ENCODE measurements at places on chromosomes 1 and 21.

- no peak for DNase-seq
These were observed 114.6 kb upstream of the DUSP10 start for GRCh38 chr1:221856228-221857093.

- no peak for DNase-seq
These were observed 17.7 kb upstream of the KLHDC8A start for GRCh38 chr1:205374210-205375078.

DNA sequence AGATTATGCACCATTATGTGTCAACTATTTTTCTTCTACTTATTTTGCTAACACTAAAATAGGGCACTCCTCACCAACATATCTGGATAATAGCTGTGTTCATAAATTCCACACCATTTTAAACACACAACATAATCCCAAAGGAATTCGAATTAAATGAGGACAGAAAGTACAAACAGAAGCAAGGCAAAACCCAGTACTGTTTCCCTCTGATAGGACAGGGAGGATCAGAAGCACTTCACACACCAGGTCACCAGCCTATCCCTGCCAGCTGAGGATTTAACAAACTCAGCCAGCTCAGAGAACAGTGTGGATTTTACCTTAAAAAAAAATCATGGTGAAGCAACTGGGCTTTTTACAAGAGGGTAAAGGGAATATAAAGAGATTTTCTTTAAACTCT, 20.0 kb downstream of the CRYZ start:
- DNase-seq = no peak

DNA sequence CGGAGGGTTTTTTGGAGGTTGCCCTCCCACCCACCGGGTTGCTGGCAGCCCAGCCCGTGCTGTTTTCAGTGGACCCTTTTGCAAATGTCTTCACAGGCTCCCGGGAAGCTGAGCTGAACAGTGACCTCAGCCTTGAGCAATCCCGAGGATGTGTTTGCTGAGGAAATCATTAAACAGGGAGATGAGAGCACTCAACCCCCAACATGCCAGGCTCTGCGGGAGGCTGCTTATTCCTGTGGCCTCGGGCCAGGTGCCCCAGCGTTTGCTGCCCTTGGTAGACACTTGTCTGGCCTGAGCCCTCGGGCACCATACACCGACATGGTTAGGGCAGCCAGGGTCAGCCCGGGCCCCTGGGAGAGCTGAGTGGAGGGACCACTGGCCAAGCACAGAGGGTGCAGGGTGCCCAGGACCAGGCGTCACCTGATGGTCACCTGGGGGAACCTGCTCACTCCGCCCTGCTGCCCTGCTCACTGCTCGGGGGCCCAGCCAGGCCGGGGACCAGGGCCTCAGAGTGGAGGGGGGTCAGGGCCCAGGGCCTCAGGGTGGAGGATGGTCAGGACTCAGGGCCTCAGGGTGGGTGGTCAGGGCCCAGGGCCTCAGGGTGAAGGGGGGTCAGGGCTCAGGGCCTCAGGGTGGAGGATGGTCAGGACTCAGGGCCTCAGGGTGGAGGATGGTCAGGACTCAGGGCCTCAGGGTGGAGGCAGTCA, 42.5 kb upstream of the POFUT2 start:
- DNase-seq = no peak

- DNase-seq = no peak
These were observed 140.9 kb downstream of the ACTL8 start for GRCh38 chr1:17895986-17896385.

DNA sequence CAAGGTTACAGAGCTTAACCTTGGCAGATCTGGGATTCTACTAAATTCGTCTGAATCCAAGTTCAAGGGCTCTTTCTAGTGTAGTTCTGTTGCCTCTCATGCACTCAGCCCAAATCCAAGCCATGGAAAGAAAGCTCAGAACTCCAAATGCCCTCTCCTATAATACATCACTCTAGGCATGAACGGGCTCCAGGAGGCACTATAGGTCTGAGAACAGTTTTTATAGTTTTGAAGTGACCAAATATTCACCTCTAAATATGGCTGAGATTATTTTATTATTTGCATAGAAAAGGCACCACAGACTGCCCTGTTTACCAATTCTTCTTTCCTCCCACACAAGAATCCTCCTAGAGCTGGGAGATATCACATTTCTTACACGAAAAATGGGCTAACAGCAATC, 327.9 kb upstream of the BEND5 start:
- DNase-seq = no peak

DNA sequence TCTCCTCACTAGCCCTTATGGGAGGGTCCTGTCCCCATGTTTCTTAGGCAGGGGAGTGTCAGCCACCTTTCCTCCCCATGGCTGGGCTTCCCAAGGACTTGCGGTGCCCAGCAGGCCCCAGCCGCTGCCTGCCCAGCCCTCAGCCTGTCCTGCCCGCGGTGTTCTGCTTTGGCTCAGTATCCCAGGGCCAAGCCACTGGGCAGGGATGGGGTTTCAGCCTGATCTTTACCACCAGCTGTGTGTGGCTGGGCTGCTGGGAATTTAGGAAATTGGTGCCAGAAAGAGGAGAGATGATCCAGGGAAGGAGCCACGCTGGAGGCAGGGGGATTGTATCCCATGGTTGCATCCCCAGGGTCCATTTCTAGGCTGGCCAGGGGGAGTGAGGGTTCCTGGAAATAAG, 6.9 kb upstream of the IGFN1 start:
- no peak for DNase-seq

DNA sequence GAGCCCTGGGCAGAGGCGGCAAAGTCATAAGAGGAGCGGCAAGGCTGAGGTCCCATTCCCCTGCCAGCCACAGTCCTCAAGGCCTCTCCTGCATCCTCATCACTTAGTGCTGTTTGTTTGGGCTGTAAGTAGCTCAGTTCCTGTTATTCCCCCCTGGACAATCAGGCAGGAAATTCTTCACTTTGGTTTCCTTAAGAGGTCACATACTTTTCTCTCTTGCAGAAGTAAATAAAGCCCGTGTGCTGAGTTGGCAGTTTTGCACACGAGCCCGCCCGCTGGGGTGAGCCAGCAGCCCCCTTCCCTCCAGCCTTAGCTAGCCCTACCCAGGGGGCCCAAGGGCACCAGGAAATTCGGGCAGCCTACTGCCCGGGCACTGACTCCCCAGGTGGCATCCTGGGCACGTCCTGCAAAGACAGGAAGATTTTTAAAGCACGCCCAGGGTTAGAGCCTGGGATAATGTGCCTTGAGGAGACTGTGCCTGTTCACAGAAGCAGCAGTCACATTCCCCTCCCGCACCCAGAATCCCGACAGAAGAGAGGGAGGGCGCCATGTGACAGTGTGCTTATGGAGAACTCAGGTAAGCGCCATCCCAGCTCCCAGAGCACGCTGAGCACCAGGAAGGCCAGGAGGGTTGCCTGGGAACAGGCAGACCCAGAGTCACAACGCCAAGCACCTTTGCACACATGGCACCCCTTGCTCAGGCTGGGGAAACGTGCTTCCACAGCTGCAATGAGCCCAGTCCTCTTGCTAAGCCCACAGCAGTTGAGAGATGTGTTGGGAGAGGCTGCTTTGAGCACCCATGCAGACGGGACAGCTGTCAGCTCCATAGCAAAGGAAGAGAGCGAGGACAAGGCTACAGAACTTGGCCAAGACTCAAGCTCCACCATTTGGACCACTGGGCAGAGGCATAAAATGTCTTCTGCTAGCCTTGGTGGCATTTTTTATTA, 144.5 kb upstream of the TMEM51 start:
- DNase-seq = no peak

GRCh38 chr1:29196863-29197589, 15.3 kb upstream of the SRSF4 start:
- DNase-seq = no peak

DNA sequence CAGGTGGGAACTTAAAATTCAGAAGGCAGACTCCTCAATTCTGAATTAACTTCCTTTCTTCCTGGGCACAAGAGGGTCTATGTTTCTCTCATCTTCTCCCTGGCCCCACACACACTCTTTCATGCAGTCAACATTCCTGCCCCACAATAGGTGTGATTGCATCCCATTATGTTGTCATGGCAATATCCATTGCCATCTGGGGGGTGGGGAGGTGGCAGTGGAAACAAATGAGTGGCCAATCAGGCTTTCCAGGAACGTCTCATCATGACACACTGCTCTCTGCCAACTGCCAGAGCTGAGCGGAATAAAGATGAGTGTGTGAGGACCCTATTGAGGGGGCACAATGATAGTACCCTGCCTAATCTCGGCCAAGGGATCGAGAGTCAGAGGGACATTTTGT, 80.4 kb downstream of the KCND3 start:
- no peak for DNase-seq

DNA sequence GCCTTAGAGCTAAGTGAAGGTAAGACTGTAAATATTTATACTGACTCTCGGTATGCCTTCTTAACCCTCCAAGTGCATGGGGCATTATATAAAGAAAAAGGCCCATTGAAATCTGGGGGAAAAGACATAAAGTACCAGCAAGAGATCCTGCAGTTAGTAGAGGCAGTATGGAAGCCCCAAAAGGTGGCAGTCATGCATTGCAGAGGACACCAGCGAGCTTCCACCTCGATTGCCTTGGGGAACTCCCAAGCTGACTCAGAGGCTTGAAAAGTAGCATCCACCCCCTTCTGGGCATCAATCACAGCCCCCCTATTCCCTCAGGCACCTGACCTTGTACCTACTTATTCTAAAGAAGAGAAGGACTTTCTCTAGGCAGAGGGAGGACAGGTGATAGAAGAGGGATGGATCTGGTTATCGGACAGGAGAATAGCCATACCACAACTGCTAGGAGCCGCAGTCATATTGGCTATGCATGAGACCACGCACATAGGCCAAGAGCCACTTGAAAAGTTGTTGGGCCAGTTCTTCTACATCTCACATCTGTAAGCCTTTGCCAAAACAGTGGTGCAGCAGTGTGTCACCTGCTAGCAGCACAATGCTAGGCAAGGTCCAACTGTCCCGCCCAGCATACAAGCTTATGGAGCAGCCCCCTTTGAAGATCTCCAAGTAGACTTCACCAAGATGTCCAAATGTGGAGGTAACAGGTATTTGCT, 19.4 kb downstream of the PLA2G2F start:
- DNase-seq = no peak

- no peak for DNase-seq
These were observed 92.9 kb downstream of the C21orf91 start for GRCh38 chr21:17726047-17726829.

DNA sequence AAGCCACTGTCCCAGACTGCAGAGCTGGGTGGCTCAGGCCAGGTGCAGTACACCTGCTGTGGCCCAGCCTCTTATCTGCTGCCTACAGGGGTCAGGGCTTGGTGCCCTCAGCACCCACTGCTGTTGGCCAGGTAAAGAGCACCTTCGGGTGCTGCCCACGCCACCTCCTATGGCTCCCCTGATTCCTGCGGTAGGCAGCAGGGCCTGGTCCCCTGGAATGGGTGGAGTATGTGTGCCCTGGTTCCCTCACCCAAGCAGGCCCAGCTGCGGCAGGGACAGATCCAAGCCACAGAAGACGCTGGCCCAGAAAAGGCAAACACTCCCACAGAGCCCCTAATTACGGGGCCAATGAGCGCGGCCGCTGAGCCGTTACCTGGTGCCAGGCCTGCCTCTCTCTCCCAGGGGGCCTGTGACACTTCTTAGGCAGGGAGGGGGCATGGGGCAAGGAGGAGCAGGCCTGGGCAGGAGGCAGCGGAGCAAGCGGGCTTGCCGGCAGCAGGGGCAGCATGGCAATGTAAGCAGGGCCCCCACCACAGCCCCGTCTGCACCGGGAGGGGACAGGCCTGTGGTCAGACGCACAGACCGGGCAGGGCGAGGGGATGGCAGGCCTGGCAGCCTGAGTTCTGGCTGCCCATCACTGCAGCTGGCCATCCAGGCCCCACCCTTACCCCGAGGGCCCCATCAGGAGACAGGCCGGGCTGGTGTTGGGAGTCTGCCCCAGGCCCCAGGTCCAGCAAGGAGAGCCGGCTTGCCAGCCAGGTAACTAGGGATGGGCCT, 19.0 kb downstream of the ESPN start:
- DNase-seq = no peak

DNA sequence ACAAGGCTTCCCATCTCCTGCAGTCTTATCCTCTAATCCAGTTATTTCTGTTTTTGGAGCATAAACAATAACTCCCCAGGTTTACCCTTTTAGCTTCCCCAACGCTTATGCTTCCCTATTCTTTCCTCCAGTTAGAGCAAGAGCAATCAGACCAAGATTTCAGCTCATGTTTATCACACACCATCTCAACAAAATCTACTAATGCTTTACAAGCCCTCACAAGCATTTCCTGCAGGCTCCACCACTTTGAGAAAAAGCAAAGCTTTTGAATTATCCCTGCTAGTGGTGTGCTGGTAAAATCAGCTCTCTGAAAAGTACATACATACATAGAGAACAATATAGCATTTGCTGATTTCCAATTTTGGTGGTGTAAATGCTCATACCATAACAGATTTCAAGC, 92.9 kb downstream of the EDEM3 start:
- no peak for DNase-seq

DNA sequence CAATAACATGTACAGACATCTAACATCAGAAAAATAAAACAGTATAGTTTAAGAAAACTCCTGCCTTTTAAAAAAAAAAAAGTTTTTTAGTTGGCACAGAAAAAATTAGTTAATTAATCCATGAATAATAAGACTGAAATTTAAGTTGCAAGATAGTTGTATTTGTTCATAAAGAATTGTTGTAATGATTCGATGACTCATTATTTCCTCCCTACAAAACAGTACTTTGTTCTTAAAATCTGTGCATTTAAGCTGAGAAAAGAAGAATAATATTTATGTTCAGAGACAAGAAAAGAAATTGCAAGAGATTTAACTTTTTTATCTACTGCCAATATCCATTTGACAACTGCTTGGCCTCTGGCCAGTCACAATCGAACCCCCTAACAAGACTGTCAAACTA, 894.7 kb downstream of the ADGRL2 start:
- DNase-seq = no peak

GRCh38 chr21:31992391-31992790, 119.6 kb downstream of the HUNK start:
- no peak for DNase-seq

DNA sequence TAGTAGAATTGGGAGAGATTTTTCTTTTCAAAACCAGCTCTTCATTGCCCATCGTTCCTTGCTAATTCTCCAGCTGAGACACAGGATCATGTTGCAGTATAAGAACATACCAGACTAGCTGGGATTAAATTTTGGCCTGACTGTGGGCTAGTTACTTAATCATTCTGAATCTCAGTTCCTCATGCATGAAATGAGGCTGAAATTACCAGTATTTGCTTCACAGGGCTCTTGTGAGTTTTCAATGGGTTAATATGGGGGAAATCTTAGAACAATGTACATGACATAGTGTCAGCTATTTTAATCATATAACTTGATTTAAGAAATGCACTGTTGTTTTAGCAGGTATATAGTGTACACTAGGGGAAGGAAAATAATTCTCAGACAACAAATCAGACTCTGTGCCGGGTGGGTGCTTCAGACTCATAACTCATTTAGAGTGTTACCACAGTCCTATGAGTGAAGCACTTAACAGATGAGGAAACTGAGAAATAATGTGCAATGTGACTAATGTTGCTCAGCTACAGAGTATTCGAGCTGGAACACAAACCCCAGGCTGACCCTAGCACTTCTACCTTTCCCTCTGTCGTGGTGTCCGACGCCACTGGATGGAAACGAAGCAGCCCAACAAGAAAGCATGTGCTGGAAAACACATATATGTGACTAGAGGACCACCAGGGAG, 137.6 kb upstream of the SGIP1 start:
- no peak for DNase-seq
